ENCODE measurements at places on chromosomes 7 and 10.
A peak's percentile ranks its signal among the peaks of the same experiment; 100 is the strongest.

- DNase-seq, result no peak
These were observed 75.0 kb upstream of the GTF2I start for GRCh38 chr7:74582447-74583039.

DNA sequence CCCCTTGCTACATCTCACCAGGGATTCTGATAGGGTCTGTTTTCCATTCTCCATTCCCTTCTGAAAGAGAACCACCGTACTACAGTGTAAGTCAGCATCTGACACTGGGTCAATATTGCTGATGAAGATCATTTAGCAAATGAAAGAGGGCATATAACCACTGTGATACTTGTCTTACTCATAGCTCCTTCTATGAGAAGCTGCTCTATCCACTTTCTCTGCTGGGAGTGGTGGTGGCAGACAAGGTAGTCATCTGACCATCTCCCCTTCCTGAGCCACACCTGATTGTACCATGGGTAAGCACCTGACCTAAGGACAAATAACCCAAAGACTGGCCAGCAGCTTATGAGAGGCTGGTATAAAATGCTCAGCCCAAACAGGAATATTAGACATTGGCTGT, 220.4 kb downstream of the DOCK4 start:
- DNase-seq, result no peak

- DNase-seq, result no peak
These were observed 92.1 kb downstream of the BTRC start for GRCh38 chr10:101446071-101446470.

- DNase-seq, result no peak
These were observed 28.6 kb downstream of the RABGEF1 start for GRCh38 chr7:66768865-66769832.

DNA sequence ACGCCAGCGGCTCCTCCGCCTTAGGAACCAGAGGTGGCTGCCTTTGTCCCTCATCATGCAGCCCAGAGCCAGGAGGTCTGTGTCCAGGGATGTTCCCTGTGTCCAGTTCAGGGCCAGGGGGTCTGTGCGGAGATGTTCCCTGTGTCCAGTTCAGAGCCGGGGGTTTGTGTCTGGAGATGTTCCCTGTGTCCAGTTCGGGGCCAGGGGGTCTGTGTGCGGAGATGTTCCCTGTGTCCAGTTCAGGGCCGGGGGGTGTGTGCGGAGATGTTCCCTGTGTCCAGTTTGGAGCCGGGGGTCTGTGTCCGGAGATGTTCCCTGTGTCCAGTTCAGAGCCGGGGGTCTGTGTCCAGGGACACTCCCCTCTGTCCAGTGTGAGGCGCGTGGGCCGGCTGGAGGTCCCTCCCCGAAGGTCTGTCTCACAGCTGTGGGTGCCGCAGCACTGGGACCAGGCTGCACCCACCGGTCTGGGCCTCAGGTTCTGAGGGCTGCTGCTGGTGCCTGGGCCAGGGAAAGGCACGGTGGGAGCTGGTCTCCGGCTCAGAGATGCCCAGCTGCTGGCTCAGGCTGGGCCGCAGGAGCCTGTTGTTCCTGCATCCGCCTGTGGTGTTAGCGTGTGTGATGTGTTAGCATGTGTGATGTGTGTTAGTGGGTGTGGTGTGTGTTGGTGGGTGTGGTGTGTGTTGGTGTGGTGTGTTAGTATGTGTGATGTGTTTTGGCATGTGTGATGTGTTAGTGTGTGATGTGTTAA, 67.9 kb upstream of the CFAP46 start:
- no peak for DNase-seq

DNA sequence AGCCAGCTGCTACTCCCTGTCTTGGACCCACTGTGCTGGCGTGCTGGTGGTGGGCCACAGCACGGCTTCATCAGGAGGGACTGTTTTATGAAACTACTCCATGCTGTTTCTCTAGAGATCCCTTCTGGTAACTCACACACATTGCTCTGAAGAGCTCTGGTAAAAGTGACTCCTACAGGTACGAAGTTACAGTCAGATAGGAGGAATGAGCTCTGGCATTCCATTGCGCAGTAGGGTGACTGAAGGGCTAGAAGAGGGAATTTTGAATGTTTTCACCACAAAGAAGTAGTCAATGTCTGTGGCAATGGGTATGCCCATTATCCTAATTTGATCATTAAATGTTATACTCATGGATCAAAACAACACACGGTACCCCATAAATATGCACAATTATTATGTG, 609 bp downstream of the MAT1A start:
- DNase-seq, result no peak

- DNase-seq, result no peak
These were observed 175.6 kb downstream of the DNAH11 start for GRCh38 chr7:21718391-21718790.

GRCh38 chr7:134013249-134013648, 113.9 kb upstream of the LRGUK start:
- DNase-seq, result no peak

- DNase-seq, result no peak
These were observed 195.0 kb downstream of the CALN1 start for GRCh38 chr7:72217151-72217550.

DNA sequence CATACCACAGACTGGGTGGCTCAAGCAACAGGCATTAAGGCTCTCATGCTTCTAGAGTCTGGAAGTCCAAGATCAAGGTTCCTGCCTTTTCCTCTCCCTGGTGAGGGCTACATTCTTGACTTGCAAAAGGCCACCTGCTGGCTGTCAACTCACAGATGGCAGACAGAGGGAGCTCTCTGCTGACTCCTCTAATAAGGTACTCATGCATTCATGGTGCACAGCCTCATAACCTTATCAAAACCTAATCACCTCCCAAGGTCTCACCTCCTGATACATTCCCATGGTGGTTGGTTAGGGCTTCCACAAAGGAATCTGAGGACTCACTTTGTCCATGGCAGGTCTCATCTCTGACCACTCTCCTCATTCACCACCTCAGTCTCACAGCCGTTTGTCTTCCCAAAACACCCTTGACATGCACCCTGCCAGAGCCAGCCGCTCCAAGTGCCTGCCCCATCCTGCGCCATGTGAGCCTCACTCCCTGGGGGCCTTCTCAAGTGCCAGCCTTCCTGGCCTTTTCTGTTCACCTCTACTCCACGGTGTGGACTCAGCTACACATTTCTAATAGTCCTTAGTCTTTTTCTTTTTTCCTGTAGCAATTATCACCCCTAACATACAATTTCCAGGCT, 400.3 kb upstream of the ADARB2 start:
- DNase-seq, result no peak

GRCh38 chr10:62017491-62017870, 116.0 kb downstream of the ARID5B start:
- no peak for DNase-seq

DNA sequence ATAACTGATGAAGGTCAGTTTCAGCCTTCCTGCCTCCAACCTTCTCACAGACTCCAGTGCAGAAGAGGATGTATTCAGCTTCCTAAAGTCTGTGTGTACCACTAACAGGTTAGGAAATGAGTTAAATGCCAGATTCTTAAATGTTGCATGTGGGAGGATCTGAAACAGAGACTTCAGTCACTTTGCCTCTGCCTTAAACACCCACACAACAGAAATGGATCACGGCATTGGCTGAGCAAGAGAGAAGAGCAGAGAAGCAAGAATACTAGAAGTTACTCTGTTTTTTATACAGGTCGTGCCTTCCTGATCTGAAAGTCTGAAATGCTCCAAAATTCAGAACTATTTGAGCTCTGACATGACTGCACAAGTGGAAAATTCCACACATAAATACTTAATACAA, 98.9 kb upstream of the ARHGAP21 start:
- peak; percentile 23 for DNase-seq

DNA sequence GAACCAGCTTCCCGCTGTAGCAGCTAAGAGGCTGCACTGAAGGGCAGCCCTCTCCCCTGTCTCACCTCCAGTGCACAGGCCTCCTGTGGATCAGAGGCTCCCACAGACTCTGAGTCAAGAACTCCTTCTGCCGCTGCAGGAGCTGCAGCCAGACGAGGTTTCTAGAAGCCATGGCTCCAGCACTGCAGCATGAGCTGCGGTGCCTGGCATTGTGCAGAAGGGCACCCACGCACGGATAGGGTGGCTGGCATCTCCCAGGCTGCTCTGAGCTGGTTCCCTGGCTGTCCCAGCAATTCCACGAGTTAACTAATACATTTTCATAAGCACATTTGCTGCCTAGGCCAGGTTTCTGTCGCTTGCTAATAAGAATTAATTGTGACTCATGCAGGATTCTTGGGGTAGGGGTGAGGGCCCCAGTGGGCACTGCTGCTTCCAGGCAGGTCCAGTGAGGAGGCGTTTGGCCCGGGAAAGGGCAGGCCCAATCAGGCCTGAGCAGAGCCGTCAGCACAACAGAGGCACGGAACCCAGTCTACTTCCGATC, 594.2 kb downstream of the DNAJB6 start:
- DNase-seq, result no peak

GRCh38 chr7:158850545-158851102, 5.7 kb upstream of the DYNC2I1 start:
- no peak for DNase-seq

DNA sequence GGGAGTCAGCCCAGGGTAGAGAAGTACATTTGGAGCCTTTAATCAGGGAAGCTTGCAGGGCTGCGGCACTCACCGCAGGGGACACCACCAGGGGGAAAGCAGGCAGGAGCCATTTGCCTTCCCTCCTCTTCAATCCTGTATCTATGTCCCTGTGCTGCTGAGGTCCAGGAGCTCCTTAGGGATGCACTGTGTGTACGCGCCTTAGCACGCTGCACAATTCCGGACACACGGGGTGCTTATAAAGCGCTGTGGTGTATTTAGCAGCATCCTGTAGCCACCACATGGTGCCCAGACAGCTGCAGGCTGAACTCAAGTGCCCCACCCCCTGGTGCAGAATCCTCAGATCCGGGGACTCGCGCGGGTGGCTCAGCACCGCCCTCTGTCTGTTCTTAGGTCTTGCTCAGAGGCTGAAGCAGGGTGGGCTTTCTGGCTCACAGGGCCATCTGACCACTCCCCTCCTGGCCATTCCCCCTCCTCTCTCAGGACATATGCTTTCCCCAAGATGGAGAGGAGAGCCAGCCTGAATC, 421.4 kb downstream of the SDK1 start:
- no peak for DNase-seq

GRCh38 chr7:37230221-37230620, 218.4 kb downstream of the ELMO1 start:
- no peak for DNase-seq

DNA sequence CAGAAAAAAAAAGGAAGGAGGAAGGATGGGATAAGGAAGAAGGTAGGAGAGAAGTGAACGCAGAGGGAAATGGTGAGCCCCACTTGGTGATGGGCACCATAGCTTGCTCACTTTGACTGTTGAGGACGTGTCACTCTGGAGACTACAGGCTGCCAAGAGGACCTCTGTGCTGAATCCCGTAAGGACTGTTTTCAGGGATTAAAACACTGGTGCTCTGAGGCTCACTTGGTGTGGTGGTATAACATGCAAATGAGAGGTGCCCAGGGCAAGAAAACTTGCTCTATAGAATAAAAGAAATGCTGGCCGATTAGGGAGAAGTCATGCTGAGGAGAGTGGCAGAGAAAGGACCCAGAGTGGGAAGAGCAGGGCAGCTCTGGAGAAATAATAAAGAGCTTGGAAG, 5.3 kb upstream of the IL2RA start:
- DNase-seq, result no peak

DNA sequence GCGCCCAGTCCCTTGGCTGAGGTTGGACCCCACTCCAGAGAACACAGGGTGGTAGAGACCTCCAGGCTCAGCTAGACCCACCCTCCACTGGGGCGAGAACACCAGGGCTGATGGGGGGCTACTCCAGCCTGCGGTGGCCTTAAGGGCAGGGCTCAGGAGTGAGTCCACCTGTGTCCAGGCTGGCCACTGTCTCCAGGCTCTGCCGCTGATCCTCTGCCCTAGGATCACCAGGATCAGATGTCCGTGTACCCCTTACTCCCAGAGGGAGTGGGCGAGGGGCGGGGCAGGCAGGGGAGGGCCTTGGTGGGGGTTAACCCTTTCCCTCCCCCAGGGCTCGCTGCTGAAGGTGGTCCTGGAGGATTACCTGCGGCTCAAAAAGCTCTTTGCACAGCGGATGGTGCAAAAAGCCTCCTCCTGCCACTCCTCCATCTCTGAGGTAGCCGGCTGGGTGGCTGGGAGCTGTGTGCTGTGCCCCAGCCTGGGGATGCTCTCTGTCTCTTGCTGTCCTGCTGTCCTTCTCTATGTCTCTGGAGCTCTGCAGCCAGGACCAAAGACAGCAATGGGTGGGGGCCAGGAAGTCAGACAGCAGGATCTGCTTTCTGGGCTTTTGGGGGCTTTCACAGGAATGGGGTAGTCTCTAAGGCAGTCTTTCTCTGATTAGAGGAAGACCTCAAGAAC, 38.0 kb downstream of the PSAP start:
- no peak for DNase-seq

DNA sequence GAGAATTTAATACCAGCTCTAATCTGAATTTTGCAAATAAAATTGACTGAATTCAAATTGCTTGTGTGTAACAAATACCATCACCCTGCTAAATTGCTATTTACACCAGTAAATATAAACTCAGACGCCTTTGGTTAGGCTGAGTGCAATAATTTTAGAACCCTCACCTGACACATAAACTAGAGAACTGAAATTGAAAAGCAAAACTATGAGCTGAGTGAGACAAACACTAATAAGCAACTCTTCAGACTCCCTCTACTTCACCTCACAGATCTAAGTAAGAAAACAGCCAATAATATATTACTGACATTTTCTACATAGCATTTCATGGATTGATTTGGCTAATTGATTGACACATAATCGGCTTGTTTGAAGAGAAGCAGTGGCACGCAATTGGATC, 621.2 kb downstream of the REEP3 start:
- no peak for DNase-seq

GRCh38 chr10:96700374-96701099, 19.8 kb downstream of the PIK3AP1 start:
- no peak for DNase-seq

Data from stimulated activated CD4-positive, alpha-beta T cell treated with anti-CD3 and anti-CD28 coated beads, Interleukin-4, amount 100 ng/mL, for 48 hours (primary cell).